Adrenal gland (tissue), 19 donors: ENCODE measurements at places on chromosomes 7 and 10. TPM values are rescaled to one million over a fixed set of nuclear protein-coding genes. Genes with fewer than 3 reads are reported as not detected.

- no peak for DNase-seq
Measured at GRCh38 chr7:133584956-133585668, 332.2 kb downstream of the EXOC4 start.

GRCh38 chr10:111146025-111146640 lies 69.3 kb downstream of the ADRA2A start:
- DNase-seq: no peak

- no peak for DNase-seq
Measured at GRCh38 chr7:155103839-155104238, 33.7 kb downstream of the HTR5A start.

DNA sequence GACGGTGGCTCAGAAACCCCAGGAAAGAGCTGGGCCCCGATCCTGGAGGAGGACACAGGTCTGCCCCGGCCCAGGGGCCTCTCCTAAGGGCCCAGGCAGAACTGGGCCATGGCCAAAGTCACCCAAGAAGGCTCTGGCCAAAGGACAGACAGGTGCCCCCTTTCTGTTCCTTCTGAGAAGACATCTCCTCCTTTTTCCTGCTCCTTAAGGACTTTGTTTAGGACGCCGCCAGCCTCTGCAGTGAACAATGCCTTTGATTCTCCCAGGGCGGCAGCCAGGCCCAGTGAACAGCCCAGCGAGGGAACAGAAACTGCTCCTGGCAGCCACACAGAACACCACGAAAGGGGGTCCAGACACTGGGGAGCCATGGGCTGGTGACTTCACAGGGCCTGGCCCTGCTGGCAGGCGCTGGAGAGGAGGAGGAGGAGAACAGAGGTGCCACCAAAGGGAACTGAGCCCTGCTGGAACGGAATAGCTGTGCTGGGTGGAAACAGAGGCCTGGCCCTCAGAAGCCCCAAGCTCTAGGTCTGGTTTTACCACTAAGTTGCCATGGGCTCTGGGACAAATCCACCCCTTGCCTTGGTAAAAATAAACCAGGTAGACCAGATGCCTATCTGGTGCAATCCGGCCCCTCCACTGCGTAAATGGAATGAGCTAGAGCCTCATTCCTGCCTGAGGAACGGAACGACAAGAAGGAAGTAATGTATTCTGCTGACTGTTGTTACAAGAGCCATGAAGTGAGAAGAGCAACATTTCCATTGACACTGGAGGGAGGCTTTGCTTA lies 163.3 kb upstream of the RHEB start:
- no peak for DNase-seq

DNA sequence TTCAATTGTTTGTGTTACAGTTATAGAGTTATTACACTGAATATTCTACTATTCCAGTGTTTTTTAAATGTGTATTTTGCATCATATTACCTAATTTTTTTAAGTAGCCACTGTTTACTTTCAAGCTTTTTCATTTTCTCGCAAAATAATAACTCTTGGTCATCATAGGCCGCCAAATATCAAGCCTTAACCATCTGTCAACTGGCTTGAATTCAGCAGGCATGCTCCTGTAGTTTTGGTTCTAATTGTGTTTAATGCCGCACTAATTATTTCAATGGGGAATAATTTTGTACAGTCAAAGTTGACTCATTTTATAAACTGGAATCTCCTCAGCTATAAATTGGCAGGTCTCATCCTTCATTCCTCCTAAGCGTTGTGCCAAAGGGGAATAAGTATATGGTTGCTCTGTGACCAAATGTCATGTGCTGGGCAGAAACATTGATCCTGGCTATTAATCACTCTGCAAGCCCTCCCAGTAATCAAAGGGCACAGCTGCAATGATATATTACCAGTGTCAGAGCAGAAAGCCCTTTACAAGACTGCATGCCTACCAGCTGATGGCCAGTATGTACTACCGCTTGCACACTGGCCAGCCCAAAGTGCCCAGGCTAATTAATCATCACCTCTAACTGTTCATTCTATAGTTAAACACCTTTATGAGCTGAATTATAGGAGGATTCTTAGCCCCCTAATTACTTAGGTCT lies 74.8 kb downstream of the SKAP2 start:
- DNase-seq: no peak

DNA sequence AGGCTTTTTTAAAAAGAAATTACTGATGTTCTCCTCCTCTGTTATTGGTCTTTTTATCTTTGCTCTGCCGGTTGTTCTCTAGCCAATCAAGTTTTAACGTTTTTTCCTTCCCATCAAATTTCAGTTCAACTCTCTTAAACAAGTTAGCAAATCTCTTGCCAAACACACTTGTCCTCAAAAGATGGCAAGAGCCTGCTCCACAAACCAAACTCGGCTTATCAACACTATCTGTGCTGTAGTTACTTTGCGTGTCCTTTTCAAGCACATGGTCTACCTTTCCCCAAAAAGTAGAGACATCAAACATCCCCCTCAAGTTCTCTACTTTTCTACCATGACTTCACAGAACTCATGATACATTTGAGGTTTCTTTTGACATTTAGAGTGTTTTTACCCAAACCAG lies 71.3 kb downstream of the OSBPL3 start:
- no peak for DNase-seq

- no peak for DNase-seq
Measured at GRCh38 chr10:62578301-62578700, 204.1 kb downstream of the ZNF365 start.

GRCh38 chr7:151240942-151241754 lies 7.3 kb downstream of the SMARCD3 start:
- no peak for DNase-seq

DNA sequence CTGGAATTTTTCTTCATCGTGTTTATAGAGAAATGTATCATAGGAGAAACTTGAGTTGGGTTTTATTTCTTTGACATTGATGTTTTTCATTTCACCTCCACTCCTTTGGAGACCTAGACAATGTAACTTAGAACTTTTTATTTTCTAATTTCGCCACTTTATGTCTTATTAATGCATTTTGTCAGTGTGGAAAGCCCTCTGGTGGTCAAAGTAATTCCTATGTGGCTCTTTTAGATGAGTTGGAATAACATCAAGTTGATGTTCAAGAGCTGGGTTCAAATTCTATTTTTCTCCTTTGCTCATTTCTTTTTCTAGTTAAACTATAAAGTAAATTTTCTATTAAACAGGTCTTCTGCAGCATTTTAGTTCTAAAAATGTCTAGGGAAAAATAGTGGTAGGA lies 478.6 kb downstream of the LRMDA start:
- peak; percentile 11 for DNase-seq

GRCh38 chr10:70410608-70411007 lies 6.7 kb downstream of the EIF4EBP2 start:
- no peak for DNase-seq

DNA sequence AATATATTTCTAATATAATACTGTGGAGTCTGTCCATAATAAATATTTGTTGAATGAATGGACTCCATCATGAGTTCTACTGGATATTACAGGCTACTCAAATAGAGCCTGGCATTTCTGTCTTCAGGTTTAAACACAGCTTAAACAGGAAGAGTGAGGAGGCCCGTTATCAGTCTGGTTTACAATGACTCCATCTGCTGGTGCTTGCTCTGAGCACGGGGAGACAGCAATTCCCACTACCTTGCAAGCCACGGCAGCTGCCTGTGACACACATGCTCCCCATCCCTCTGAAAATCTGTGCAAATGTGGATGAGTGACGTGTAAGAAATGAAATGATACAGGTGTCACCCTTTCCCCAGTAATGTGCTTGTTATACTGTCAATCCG lies 293.5 kb upstream of the IMMP2L start:
- DNase-seq: no peak

- no peak for DNase-seq
Measured at GRCh38 chr7:2138146-2138765, 94.5 kb downstream of the MAD1L1 start.

DNA sequence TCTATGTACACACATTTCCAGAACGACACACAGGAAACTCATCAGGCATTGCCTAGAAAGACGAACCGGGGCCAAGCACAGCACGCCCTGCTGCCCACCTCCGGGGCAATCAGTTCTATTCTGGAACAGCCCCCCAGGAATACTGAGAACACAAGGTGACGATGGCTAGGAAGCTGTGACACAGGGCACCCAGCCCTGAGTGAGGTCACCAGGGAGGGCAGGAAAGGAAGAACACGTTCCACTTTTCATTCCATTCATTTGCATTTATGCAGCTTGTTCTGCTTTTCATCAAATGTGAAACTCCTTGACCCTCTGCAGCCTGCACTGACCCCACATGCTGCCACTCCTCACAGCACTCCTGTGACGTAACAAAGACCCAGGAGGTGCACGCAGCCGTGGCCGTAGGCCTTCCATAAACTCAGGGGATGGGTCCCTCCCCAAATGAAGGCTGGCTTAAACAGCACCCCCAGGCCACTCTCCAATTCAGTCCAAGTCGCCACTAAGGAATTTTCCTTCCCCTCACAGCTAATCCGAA lies 28.9 kb downstream of the MAD1L1 start:
- DNase-seq: no peak

DNA sequence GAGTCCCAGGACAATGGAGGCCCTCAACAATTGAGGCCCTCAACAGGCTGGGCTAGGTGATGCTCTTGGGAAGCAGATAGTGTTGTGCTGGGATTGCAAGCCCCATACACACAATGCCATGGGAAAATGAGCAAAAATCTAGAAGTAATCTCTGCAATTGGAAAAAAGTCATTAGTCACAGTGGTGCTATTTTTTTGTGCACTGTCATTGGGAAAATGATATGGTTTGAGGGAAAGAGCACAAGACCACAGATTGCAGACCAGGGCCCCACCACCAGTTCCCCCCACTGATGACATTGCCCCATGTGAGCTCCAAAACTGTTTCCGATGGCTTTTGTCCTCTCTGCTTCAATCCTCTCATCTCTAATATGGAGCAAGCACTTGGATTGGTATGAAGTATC lies 1.9 kb downstream of the KCTD7 start:
- DNase-seq: no peak

GRCh38 chr7:157863906-157864810 lies 527.4 kb downstream of the DNAJB6 start:
- DNase-seq: no peak

DNA sequence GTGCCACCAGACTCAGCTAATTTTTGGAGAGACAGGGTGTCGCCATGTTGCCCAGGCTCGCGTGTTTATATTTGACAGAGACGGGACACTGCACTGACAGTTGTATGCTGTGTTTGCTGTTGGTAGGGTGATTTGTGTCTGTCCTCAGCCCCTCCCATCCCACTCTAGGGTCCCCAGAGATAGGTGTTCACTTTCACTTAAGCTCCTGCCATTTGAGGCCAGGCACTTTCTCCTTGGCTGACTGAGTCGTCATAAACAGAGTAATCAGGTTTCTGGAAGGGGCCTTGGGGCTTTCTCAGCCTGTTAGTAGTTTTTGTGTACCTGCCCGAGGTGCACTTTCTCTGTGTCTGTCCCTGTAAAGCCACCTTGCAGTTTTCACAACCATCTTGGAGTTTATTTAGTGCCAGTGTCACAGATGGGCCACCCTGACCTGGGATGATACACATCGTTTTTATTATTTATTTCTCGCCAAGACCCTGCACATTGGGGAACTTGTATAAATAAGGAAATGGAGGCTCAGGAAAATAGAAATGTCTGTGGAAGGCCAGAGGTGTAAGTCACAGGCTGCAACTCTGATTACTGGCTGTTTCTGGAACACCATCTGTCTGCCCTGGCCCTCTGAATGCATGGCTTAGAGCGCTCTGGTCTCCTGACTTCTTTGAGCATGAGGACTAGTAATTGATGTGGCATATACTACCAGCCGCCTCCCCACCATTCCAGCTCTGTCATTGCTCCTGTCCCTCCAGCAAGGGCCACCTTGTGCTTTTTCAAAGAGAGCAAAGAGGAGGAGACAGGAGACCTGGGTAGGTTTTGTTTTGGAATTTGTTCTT lies 81.9 kb upstream of the PDCD4 start:
- no peak for DNase-seq

- no peak for DNase-seq
Measured at GRCh38 chr10:33666686-33667480, 332.4 kb upstream of the NRP1 start.

GRCh38 chr7:92042056-92042737 lies 92.1 kb downstream of the CYP51A1 start:
- DNase-seq: no peak

- DNase-seq: no peak
Measured at GRCh38 chr7:73520673-73521635, 1.1 kb downstream of the BAZ1B start.

- DNase-seq: no peak
Measured at GRCh38 chr10:26310361-26310760, 93.8 kb downstream of the GAD2 start.

DNA sequence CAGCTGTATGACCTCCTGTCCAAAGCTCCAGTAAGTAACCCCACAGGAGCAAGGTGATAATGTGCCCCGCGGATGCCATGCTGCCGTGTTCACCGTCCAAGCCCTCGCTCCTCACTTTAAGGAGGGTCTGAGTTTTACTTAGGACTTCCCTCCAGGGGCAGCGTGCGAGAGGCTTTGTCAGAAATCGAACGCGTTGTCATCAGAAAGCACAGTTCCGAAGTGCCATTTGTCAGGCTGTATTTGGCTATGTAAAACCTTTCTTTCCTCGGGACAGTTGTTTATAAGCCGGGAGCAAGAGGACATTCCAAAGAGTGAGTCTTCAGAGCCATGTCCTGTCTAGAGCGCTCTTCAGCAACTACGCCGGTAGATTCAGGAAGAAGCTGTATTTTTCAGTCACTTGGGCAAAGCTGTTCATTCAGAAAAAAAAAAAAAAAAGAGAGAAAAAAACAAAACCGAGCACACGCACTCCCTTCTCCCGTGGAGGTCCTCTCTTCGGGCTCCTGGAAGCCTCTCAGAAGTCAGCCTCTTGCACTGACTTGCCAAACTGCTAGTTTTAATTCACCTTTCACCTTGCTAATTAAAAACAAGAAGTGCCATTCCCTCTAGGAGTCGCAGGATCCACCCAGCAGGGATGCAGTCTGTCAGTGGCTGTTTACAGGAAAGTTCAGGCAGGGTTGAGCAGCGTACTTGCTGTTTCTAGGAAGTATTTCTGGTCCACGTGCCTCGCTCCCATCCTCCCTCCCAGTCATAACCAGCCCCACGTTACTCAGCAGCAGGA lies at the start of gene SEMA3E:
Gene SEMA3E (minus strand): TSS at position 676 of the 778 bp plus-strand sequence.
- DNase-seq: no peak

- DNase-seq: no peak
Measured at GRCh38 chr10:28298951-28299350, 3.9 kb downstream of the MPP7 start.

DNA sequence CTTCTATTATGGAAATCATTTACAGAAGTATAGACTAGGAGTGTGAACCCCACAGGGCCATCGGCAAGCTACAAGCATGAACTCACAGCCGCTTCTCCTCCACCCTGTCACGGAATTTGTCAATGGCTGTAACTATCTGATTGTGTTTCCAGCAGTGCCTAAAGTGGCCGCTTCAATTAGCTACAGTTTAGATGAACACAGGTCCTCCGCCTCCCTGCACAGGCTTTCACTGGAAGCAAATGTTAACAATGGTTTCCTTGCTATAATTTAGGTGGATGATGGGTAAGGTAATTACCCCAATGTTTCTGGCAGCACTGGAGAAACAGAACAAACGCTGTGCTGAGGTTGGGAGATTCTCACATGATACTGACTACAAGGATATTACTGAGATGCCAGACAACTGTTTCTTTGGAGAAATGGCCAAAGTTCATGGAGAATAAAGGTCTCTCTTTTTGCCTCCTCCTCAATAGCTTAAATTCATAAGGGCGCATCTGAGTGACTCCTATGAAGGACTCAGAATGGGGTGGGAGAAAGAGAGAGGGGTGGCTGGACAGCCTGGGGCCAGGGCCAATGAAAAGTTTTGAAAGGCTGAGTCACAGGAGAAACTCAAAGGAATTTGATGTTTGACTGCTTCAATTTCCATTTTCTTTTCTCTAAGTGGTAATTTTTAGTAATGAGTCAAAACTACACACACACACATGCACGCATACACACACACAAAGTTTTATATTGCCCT lies 78.9 kb downstream of the SVIL start:
- DNase-seq: no peak

The PLAC9 gene
- total RNA-seq: 24.5 TPM

The TCF7L2 gene
- total RNA-seq: 13.0 TPM
